Activated CD8-positive, alpha-beta memory T cell treated with anti-CD3 and anti-CD28 coated beads, Interleukin-2, amount 10 ng/mL, durations not matched to agents 7 days and 5 days (primary cell): ENCODE measurements at places on chromosomes 7 and 10. TPM values are rescaled to one million over a fixed set of nuclear protein-coding genes. Genes with fewer than 3 reads are reported as not detected.

DNA sequence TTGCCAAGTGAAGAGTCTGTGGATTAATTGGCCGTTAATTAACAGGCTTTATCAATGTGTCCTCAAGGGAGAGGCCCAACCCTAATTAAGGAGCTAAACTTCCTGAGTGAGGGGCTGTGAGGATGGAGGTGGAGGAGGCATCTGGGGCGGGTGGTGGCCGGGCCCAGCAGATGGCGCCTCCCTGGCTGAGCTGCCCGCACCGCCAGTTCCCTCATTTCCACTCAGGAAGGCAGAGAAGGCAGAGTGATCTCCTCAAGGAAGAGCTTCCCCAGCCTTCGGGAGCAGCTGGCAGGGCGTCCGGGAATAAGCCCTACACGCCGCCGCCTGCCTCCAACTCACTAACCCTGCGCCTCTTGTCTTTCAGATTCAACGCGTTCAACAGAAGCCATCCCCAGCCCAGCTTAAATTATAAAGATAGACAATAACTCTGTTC is 112.2 kb downstream of the CYTH3 start:
- H3K36me3 ChIP-seq: peaks cover 18% of the 10 kb centered on the region
- H3K4me1 ChIP-seq: peaks cover 22% of the 10 kb centered on the region
- H3K27ac ChIP-seq: no peak overlapping the region
- H3K27me3 ChIP-seq: no peaks in the 10 kb centered on the region
- H3K4me3 ChIP-seq: no peak overlapping the region

The EPHA1 gene
- 0.47 TPM for total RNA-seq

The MKRN1 gene
- 64.2 TPM for total RNA-seq

DNA sequence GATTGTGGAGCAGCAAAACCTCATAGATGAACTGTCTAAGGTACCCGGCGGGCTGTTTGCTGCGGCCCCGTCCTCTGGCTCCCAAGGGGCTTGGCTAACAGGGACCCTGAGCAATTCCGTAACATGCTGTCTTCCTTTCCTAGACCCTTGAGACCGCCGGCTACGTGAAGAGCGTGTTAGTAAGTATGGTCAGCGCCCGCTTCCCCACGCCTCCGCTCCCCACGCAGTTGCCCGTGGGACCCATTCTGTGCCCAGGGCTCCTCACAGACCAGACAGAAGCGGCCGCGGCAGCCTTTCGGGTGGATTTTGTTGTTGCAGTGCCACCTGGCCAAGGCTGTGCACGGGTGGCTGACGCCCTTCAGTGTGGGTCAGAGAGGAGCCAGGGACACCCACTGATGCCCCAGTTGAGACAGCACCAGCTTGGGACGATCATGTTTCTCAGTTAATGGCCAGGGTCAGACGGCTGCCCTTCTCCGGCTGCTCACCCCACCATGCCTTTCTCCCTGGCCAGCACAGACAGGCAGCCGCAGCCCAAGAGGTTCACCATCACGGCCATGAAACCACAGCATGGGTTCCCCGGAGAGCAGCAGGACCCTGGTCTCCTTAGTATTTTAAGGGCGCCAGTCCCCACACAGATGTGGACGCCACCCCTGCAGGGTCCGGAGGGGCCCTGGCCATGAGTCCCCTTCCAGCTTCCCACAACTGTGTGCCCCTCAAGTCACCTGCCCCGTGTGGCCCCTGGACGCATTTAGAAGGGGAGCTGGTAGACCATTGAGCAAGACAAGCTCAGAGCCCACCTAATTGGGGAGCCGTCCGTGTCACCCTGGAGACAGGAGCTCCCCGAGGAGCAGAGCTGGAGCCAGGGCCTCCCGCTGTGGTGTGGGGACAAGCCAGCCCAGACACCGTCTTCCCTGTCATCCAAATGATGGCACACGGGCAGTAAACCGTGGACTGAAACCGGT is 49.4 kb upstream of the DPYSL4 start:
- H3K4me3 ChIP-seq: no peak overlapping the region
- peaks cover 7% of the 10 kb centered on the region for H3K27me3 ChIP-seq
- DNase-seq: no peak
- H3K36me3 ChIP-seq: no peaks in the 10 kb centered on the region
- H3K4me1 ChIP-seq: no peaks in the 10 kb centered on the region

- H3K4me1 ChIP-seq: no peaks in the 10 kb centered on the region
- no peak for DNase-seq
- H3K27ac ChIP-seq: no peak overlapping the region
- H3K36me3 ChIP-seq: no peaks in the 10 kb centered on the region
- H3K27me3 ChIP-seq: no peaks in the 10 kb centered on the region
- H3K4me3 ChIP-seq: no peak overlapping the region
Measured at GRCh38 chr7:42689626-42690025, 222.2 kb downstream of the C7orf25 start.

The RGR gene
- not detected for total RNA-seq

DNA sequence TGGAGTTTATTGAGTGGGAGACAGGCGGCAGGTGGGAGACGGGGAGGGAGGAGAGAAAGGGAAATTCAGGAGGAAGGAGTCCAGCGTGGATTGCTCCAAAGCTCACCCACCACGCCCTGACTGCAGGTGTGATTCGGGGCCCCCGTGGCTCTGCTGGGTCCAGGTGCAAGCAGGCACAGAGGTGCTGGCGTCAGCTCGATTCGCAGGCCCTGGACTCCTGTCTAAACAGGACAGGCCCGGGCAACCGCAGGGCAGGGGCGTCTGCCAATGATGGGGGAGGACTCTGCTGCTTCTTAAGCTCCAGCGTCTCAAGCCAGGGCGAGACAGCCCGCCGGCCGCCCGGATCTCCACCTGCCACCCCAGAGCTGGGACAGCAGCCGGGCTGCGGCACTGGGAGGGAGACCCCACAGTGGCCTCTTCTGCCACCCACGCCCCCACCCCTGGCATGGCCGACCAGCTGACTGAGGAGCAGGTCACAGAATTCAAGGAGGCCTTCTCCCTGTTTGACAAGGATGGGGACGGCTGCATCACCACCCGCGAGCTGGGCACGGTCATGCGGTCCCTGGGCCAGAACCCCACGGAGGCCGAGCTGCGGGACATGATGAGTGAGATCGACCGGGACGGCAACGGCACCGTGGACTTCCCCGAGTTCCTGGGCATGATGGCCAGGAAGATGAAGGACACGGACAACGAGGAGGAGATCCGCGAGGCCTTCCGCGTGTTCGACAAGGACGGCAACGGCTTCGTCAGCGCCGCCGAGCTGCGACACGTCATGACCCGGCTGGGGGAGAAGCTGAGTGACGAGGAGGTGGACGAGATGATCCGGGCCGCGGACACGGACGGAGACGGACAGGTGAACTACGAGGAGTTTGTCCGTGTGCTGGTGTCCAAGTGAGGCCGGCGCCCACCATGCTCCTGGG is at the start of gene CALML3:
Gene CALML3 (plus strand): TSS at position 321 of the 920 bp plus-strand sequence. CDS start 125 bp downstream, at position 446.
- no peaks in the 10 kb centered on the region for H3K36me3 ChIP-seq
- peaks cover 7% of the 10 kb centered on the region for H3K27me3 ChIP-seq
- no peak within 1 kb of the TSS for H3K4me3 ChIP-seq
- DNase-seq: no peak

The GRID2IP gene
- 0.26 TPM for total RNA-seq

DNA sequence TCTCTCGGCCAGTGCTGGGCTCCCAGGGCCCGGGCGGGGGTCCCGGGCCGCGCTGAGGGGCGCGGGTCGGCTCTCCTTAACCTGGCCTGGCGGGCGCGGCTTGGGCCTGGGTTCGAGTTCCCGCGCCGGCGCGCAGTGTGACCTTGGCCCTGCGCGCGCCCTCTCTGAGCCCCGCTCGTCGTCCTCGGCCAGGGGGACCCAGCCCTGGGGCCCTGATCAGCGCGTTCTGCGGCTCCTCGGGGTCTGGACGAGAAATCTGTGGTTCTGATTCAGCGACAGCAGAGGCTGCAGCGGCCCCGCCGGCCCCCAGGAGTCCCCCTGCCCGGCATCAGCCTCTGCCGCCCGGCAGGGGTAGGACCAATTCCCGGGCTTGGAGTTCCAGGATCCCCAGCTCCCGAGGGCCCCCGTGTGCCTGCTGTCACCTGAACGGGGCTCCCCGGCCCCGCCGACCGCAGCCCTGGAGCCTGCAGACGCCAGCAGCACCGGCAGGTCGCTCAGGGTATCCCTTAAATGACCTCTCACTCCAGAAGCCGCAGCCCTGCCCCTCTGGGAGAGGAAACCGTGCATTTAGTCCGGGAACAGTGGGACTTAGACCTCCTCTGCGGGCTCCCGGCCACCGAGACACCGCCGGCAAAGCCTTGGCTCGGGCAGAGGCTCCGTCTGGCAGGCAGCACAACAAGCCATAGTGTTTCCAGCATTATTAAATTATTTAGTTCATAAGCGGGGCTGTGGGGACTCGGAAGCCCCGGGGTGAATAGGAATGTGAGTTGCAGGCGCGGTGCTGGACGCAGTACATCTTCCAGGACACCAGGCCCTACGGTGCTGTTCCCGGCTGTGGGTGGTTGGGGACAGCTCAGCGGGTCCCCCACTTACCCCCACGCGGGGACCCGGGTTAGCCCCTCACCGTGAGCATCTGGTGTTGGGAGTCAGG is 572 bp downstream of the CHST12 start:
- peaks cover 27% of the 10 kb centered on the region for H3K36me3 ChIP-seq
- H3K4me1 ChIP-seq: peaks cover 59% of the 10 kb centered on the region
- peak overlapping the region; percentile 84 for H3K4me3 ChIP-seq

GRCh38 chr10:73339436-73339835 is 19.2 kb downstream of the CFAP70 start:
- no peak for DNase-seq
- H3K27me3 ChIP-seq: no peaks in the 10 kb centered on the region
- no peak overlapping the region for H3K27ac ChIP-seq
- no peaks in the 10 kb centered on the region for H3K4me1 ChIP-seq
- H3K4me3 ChIP-seq: no peak overlapping the region

DNA sequence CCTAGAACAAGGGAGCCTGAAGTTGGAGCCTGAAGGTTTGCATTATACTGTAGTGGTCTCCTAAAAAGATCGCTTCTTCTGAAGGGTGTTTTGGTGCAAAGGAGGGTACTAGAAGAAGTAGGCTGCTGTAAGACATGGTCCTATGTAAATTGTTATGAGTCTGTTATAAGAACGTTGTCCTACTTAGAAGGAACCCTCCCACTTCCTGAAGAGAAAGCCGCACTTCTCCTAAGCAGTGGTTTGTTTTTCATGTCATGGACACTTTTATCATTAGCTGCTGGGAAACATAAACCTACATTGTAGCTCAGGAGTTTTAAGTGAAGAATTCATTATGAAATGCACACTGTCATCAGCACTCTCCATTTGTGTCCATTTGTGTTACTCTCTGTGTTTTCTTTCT is 129.1 kb upstream of the ITGB1 start:
- no peak for DNase-seq
- H3K4me3 ChIP-seq: no peak overlapping the region
- H3K4me1 ChIP-seq: peaks cover 13% of the 10 kb centered on the region
- H3K27me3 ChIP-seq: peaks cover 3% of the 10 kb centered on the region

- H3K27ac ChIP-seq: no peak overlapping the region
- no peaks in the 10 kb centered on the region for H3K4me1 ChIP-seq
- DNase-seq: no peak
- no peak overlapping the region for H3K4me3 ChIP-seq
Measured at GRCh38 chr7:34224281-34224680, 318.9 kb downstream of the BMPER start.

GRCh38 chr10:68600041-68600778 is 40.1 kb downstream of the TET1 start:
- H3K4me1 ChIP-seq: peaks cover 30% of the 10 kb centered on the region
- peaks cover 8% of the 10 kb centered on the region for H3K36me3 ChIP-seq
- no peaks in the 10 kb centered on the region for H3K27me3 ChIP-seq
- DNase-seq: peak; percentile 83
- peak overlapping the region; percentile 78 for H3K4me3 ChIP-seq

DNA sequence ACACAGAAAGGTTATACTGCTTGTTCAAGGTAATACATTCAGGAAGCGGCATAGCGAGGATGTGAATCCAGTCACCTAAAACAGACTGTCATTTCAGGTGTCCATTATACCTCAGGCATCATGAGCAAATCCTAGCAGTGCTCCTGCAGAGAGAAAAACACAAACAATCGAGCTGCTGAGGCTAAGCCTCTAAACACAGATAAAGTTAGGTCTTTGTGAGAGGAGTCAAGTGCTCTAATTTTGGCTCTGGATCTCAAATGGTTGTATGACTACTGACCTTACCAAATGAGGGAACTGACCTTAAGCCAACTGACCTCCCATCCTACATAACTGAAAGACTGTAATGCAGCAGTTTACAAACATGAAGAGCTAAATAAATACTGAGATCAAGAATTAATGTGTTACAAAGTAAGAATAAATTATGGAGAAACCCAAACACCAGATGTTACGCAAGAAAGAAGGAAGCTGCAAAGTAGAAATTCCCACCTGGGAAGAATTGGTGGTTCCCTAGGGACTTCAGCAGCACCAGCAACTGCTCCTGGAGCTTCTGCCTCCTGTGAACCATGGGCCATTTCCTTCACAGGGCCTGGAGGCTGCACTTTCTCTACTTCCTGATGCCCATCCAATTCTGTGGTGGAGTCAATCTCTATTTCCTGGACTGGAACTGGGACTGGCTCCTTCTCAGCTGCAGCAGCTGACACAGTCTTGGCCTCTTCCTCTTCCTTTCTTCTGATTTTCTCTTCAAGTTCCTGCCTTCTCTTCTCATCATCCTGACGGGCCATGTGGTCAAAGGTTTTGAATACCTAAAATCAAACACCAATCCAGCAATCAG is 5.8 kb downstream of the NUDCD3 start:
- H3K27me3 ChIP-seq: no peaks in the 10 kb centered on the region
- DNase-seq: no peak
- no peak overlapping the region for H3K27ac ChIP-seq

DNA sequence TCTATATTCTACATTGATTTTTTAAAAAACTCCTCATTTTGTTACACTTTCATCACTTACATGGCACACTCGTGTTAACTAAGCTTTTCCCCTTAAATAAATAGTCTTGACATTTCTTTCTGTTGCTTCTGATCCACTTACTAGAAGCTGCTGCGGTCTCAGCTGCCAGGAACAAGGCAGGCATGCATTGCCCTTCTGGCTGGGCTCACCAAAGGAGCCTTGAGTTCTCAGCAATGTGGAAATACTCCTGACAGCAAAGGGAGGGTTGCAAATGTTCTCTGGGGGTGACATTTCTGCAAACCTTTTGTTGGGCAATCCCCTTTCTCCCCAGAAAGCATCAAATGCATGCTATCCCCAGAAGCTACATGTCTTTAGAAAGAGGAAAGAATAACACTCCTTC is 350.1 kb downstream of the PRPF18 start:
- H3K4me1 ChIP-seq: no peaks in the 10 kb centered on the region
- DNase-seq: no peak
- H3K36me3 ChIP-seq: no peaks in the 10 kb centered on the region
- no peak overlapping the region for H3K27ac ChIP-seq
